ENCODE measurements at places on chromosomes 5 and 9. TPM values are rescaled to one million over a fixed set of nuclear protein-coding genes. Genes with fewer than 3 reads are reported as not detected.

SV2C gene
- under 0.01 TPM for polyA plus RNA-seq

AGXT2 gene
- not detected for polyA plus RNA-seq

POLK gene
- polyA plus RNA-seq, result 7.8 TPM

FOXB2 gene
- not detected for polyA plus RNA-seq
